Activated T-helper 17 cell treated with anti-CD3 and anti-CD28 coated beads, Interleukin-2, amount 50 U/mL, for 72 hours (primary cell): ENCODE measurements at places on chromosomes 7 and 10.
A peak's percentile ranks its signal among the peaks of the same experiment; 100 is the strongest.

DNA sequence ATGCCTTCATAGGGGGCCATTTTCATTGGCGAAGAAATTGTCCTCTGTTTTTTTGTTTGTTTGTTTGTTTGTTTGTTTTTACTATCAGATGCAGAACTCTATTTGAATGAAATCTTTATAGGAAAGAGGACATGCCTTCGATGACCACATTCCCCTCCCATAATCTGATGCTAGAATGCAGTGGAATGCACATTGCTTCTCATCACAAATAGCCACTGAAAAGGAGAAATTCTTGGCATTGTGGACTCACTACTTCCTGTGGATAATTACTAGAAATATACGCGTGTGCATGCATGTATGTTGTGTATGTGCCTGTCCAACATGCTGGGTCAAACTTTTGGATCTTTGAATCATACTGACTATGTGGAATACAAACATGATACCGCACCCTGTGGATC, 70.5 kb upstream of the SFMBT2 start:
- ATAC-seq: no peak

- ATAC-seq: peak; percentile 67
Observed at GRCh38 chr10:27240212-27241009, at the start of gene ACBD5. ACBD5 (minus strand) TSS chr10:27240797; CDS start chr10:27240688, 109 bp downstream.

DNA sequence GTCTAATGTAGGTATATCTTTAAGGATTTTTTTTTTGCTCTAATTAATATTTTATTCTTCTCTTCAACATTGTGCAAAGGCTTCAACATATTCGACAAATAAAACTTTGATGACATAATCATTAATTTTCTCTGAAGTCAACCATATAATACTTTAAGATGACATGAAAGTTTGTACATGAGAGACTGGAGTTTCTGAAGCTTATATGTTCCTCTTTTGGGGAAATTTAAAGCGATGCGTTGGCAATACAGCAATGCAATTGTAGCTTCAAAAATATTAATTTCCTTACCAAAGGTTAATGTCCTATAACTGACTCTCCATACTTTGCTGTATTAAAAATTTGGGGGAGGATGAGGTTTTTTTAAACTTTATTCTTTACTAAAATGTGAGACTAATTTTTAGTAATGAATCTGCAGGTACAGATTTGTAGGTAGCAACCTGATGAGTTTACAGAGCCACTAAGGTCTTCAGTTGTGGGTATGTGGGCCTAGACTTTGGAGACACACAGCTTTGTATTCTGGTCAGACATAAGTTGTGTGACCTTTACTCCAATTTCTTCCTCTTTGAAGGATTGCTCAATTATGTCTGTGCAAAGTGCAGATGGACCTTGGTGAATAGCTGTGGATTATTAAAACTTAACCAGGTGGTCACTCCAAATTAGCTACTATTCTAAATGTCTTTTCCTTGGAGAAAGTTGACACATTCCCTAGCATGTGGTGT, 18.0 kb upstream of the LIPA start:
- no peak for ATAC-seq

DNA sequence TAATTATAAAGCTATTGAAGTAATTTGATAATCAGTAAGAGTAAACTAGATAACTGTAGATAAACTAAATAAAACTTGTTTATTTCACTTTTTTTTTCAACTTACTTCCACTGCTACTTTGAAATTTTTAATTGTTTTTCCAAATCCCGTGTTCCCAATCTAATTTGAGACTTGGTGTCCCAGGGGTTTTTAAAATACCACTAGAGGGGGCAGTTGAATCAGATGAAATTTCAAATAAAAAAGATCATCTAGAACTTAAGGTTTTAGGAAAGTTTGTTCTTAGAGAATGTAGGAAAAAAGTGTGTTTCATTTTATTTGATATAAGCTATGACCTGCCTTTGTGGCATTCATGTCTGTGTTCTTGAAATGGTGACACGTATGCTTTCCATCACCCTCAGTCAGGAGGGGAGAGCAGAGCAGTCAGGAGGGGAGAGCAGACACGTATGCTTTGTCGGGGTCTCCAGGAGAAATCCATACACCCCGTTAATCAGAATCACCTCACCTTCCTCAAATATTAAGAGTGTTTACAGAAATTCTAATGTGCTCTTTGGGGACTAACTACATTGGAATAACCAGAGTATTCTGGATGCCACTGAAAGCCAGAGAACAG, 49.9 kb downstream of the C10orf67 start:
- ATAC-seq: no peak

GRCh38 chr10:79084012-79084971, 15.5 kb downstream of the ZMIZ1 start:
- ATAC-seq: peak; percentile 61

GRCh38 chr7:135980012-135980551, 2.9 kb upstream of the MTPN start:
- ATAC-seq: peak; percentile 23

DNA sequence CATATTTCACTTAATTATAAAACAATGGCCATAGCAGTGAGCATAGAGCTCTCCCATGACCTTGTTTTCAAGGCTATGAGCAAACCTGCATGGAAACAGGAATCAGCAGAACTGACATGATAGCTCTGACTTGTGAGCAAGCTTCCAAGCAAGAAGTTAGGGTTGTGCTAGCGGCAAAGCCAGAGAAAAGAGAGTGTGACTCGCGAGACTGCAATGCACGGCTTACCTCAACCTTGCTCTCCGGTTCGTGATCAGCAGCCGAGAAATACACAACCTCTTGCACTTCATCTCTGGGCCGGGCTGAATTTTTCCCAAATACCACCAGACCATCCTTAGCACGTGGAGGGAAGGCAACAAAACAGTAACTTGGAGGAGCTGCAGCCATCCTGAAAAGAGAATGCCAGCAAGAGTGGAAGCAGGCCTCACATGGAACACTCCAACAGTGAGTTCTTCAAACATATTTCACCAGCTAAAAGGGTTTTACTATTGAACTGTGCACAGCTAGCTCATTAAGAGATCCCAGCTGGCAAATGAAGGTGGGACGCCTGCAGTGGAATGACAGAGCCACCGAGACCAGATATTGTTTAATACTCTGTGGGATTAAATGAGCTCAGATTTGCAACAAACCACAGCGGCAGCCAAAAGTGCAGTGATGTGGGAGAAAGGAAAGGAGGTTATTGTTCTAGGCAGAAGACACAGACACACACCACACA, 20.8 kb downstream of the SCRN1 start:
- ATAC-seq: no peak

DNA sequence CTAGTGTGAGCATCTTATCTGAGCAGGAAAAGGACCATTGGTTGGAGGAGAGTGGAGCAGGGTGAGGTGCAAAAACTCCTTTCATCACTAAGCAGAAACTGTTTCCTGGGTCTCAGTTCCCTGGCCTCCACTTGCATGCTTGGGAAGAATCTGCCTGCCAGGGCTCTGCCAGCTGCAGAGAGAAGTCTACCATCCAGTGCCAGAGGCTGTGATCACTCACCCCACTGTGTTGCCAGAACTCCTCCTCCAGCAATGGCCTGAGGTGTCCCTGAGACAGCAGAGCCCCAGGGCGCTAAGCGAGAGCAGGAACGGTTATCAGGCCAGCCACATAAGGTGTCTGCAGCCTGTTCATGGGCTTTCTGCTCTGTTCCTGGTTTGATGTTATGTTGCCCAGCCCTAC, 991.4 kb downstream of the CCSER2 start:
- ATAC-seq: no peak

- ATAC-seq: no peak
Observed at GRCh38 chr7:142024547-142024946, 28.9 kb downstream of the MGAM start.

- ATAC-seq: no peak
Observed at GRCh38 chr10:86163522-86164173, 202.9 kb downstream of the GRID1 start.

- ATAC-seq: no peak
Observed at GRCh38 chr7:151383638-151384351, 26.0 kb downstream of the WDR86 start.

DNA sequence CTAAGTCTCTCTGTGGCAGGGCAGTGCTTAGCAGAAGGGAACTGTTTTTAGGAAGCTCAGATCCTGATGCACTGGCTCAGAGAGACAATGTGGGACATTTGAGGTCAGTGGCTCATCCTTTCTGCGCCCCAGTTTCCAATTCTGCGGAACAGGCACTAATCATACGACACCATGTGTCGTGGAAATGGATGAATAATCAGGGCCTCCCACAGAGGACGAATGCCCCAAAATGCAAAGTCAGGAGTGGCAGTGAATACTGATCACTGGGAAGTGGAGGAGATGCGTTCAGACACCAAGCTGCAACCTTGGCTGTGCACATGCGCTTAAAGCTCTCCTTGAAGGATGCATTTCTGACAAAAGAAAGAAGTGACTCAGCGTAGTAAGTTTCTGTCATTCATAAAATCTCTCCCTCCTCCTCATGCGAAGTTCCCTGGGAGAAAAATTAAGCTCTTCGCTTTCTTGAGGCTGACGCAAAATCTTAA, 21.9 kb upstream of the ECHDC3 start:
- ATAC-seq: peak; percentile 39

DNA sequence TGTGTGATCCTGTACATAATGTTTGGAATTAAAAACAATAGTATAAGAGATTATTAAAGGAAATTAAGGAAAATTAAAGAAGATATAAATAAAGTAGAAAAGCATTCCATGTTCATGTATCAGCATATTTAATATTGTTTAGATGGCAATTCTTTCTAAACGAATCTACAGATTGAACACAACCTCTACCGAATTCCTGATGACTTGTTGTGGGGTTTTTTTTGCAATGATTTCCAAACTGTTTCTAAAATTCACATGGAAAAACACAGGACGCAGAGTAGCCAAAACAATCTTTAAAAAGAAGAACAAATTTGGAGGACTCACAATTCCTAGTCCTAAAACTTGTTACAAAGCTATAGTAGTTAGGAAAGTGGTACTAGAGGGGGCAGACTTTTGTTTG, 573.4 kb upstream of the IGFBP3 start:
- ATAC-seq: no peak

DNA sequence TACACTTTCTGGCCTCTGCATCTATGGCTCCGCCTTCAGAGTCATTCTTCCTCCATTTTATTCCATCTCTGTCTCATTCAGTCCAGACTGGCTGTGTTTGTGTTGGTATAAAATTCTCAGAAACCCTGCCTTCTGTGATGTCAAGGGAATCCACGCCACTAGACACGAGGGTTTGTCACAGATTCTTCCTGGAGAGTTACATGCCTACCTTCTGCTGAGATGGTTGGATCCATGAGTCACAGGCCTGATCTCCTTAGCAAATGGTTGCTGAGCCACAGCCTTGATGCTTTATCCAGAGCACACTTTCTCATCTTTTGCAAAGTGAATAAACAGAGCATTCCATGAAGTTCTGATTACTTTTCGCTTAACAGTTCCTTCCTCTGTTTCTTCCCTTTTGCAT, 35.9 kb upstream of the TSPAN33 start:
- no peak for ATAC-seq

- peak; percentile 31 for ATAC-seq
Observed at GRCh38 chr10:78458983-78459638, 425.4 kb downstream of the RPS24 start.
